ENCODE measurements at places on chromosomes 12 and 14.

DNA sequence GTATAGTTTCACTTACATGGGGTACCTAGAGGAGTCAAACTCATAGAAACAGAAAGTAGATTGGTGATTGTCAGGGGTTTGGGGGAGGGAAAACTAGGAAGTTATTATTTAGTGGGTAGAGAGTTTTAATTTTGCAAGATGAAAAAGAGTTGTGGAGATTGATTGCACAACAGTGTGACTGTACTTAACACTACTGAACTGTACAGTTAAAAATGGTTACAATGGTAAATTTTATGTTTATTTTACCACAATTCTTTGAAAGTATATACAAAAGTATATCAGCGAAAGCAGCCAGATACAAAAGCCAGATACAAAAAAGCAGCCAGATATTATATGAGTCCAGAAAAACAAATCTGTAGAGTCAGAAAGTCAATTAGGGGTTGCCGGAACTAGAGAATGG is 247.6 kb downstream of the IPO8 start:
- DNase-seq: no peak

DNA sequence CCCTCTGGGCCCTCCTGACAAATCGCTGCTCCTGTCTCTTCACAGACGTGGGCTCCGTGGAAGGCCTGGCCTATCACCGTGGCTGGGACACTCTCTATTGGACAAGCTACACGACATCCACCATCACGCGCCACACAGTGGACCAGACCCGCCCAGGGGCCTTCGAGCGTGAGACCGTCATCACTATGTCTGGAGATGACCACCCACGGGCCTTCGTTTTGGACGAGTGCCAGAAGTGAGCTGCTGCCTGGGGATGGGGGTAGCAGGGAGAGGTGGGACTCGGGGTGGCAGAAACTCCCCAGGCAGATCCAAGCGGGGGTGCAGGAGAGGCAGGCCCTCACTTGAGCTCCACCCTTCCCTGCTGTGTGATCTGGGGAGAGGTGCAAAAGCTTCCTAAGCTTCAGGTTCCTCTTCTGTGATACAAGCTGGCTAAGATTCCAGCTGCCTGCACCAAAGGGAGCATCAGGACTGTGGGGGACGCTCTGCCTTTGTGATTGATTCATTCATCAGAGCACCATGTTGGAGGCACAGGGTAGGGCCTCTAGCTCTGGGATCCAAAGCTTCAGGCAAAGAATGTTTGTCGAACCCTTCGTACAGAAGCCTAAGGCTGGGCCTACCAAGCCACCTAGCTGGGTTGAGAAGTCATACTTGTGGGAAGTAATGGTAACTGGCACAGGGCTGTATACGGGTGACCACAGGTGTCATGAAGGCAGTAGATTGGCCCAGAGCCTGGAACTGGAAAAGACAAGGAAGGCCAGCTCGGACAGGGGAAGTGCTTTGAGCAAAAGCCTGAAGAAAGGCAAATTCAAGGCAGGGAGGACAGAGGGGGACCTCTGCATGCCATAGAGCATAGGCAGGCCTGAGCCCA is 29.1 kb upstream of the NXPH4 start:
- no peak for DNase-seq

DNA sequence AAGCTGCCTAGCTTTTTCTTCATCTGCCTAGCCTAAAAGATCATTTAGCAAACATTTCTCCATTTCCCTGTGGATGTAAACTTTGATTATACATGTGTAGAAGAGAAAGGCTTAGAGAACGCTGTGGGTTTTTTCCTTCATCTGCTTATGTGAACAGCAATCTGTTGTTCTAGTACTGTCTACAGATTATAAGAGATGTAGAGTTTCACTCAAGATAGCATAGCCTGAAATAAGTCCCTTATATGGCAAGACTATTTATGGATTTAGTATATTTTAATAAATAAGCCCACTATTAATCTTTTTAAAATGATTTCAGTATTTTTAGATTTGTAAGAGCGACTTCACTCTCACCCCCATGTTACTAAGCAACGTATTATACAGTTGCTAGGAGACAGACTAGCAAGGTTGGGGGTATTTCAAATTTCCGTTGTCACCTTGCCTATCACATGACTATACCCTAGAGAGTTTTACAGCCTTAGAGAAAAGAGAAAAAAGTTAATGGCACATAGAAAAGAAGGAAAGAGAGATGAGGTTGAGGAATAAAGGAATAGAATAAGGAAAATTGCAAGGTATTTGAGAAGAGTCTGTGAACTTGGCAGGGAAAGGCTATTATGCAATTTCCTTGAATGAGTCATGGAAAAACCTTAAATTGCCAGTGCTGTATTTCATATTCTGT is 12.2 kb upstream of the TUBA1A start:
- DNase-seq: peak; percentile 94

DNA sequence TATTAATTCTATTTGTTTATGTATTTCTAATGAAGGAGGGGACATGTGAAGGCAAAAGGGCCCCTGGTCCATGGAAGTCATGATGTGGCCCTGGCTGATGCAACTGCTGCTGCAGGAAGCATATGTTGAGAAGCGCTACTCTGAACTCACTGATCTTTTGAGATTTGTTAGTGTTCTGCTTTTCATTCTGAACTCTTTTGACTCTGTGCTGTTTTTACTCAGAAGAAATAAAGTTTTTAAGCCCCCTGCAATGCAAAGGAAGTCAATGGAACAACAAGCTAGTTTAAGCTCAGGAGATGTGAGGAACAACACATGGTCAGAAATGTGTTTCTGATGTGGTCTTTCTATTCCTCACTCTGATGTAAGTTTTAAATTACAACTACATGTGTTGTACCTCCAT is 88.9 kb upstream of the BTG1 start:
- DNase-seq: no peak

- no peak for DNase-seq
Observed at GRCh38 chr12:38163442-38163801, 153.2 kb upstream of the ALG10B start.

GRCh38 chr12:113207613-113208040 is 13.6 kb upstream of the TPCN1 start:
- no peak for DNase-seq

- DNase-seq: no peak
Observed at GRCh38 chr14:72201645-72202044, 269.4 kb downstream of the RGS6 start.

GRCh38 chr12:122244565-122245371 is 18.9 kb upstream of the DIABLO start:
- DNase-seq: no peak

DNA sequence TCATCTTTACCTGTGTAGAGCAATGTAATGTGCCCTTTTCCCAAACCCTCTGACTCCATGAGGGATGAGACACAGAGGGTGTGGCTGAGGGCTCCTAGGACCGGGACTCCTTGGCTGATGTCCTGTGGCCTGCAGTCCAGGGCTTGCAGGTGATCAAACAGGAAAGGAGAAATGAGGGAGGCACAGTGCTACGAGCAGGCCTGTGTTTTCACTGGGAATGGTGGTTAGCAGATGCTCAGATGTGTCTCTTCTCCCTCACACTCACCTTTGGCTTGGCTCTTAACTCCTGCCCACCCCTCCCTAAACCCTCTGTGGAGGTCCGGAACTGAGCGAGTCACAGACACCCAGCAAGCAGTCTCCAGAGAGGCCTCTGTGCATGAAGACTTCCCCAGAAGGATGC is 254.4 kb downstream of the DAD1 start:
- no peak for DNase-seq

- DNase-seq: no peak
Observed at GRCh38 chr14:95142208-95142607, 15.1 kb downstream of the DICER1 start.

DNA sequence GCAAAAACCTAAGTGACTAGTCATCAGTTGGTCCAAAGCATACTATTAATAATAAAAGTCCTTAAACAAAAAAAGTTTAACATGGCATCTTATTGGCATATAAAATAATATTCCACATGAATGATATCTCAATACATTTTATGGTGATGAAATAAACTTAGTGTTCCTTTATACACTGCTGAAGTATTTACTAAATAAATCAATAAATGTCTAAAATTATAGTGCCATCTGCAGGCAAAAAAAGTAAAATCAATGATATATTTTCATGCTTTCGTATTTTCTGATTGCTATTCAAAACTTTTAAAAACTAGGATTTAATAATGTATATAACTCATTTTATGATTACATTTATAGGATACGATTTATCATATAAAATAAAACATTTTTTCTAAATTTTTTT is 30.5 kb downstream of the PUS7L start:
- peak; percentile 30 for DNase-seq

DNA sequence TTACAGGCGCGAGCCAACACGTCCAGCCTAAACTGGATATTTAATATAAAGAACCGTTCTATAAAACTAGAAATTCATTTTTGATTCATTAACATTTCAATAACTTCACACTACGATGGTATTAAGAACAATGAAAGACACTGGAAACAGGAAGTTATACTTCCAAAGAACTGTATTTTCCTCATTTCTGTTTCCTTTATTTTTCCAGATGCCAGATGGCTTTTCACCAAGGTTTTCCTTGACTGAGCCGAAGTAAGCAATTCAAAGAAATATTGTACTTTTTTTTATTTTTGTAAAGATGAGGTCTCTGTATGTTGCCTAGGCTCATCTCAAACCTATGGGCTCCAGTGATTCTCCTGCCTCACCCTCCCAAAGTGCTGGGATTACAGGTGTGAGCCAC is 28.2 kb downstream of the EEA1 start:
- DNase-seq: no peak

- no peak for DNase-seq
Observed at GRCh38 chr12:6074979-6075585, 49.4 kb downstream of the VWF start.

GRCh38 chr14:87133073-87133801 is 859.7 kb downstream of the GALC start:
- peak; percentile 41 for DNase-seq

GRCh38 chr14:44963044-44963528 is 1.1 kb downstream of the TOGARAM1 start:
- DNase-seq: no peak

GRCh38 chr12:119154435-119154818 is 24.3 kb upstream of the HSPB8 start:
- DNase-seq: no peak

- no peak for DNase-seq
Observed at GRCh38 chr12:104870797-104871196, 87.3 kb downstream of the SLC41A2 start.

- DNase-seq: no peak
Observed at GRCh38 chr12:50190859-50191258, 23.7 kb upstream of the CERS5 start.

- DNase-seq: peak; percentile 94
Observed at GRCh38 chr12:45415393-45415817, 199.5 kb downstream of the ANO6 start.

- DNase-seq: peak; percentile 93
Observed at GRCh38 chr14:70600382-70601157, at the start of gene MED6. Gene MED6 (minus strand): TSS chr14:70600655. CDS start chr14:70600637, 18 bp downstream.

GRCh38 chr12:125201090-125201489 is 135.9 kb downstream of the AACS start:
- DNase-seq: no peak

DNA sequence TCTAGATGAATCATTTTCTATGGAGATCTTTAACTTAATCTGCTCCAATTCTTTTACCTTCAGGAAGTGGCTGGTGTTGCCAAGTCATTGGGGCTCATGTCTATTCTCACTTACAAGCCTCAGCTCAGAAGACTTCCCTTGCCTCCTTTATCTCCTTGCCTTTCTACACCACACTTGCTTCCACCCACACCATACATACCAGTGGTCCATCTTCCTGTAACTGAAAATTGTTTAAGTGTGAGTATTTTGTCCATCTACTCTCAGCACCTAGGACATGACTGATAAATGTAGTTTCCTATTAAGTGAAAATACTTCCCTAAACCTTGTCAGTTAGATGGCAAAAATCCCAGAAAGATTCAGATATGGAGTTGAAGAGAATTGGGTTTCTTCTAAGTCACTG is 199.7 kb upstream of the CPNE8 start:
- DNase-seq: peak; percentile 7

DNA sequence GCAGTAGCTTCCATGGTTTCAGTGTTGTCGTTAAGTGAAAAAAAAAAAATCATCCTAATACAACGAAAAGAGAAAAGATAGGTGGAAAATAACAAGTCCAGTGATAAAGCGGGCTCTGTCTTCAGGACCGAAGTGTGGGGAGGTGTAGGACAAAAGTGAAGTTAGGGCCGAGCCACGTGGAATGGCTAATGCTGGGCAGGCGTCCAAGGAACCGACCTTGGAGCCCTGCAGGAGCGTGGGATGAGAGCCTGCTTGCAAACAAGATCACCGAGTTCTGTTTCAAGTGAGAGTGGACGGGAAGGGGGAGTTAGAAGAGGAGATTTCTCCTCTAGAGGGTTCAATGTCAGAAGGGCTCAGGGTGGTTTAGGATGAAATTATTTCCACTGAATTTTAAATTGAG is 22.2 kb downstream of the A2ML1 start:
- peak; percentile 55 for DNase-seq

- peak; percentile 3 for DNase-seq
Observed at GRCh38 chr12:46089414-46090162, 99.2 kb upstream of the SCAF11 start.

DNA sequence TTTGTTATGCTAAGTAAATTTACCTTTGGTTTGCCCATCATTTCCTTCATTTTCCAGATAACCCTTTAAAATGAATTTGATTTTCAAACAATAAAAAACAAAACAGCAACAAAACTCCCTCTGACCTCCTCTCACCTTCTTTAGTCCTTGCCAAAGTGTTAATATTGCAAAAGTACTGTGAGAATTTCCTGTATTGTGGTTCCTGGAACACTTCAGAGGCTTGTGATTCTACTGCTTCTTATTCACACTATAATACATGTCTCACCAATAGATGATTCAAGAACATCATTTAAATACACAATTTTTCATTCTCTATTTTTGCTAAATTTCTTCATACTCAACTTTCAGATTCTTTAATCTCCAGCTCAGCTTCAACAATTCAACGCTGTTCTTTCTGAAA is at the start of gene KLRD1:
TSS of gene KLRD1 (plus strand) at position 241 of the 400 bp plus-strand sequence. CDS start 208 bp downstream, outside the sequence.
- peak; percentile 24 for DNase-seq

GRCh38 chr12:102095677-102096263 is 24.1 kb downstream of the NUP37 start:
- peak; percentile 68 for DNase-seq

DNA sequence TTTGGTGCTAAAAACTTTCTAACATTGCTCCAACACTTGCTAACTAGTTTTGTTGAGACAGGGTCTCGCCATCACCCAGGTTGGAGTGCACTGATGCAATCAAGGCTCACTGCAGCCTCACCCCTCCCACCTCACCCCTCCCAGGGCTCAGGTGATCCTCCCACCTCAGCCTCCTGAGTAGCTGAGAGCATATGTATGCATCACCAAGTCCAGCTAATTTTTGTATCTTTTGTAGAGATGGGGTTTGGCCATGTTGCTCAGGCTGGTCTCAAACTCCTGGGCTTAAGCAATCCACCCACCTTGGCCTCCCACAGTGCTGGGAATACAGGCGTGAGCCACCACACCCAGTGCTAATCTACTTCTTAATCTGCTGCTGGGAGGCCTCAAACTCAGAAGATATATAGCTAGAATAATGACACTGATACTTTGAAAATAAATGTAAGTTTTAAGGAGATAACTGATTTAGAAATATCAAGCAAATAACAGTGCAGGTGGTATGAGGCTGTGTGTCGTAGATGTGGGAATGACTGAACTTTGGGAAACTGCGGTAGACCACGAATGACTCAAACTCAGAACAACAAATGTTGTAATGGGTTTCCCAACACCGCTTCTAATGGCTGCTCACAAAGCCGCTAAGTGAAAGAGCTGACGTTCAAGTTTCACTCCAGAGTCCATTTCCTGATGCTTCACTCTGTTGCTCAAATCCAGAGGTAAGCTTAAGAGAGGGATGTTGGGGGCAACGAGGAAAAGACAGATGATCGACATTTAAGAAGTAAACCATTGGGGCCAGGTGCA is 10.0 kb downstream of the TMCC3 start:
- peak; percentile 62 for DNase-seq

GRCh38 chr12:115504306-115505290 is 772.9 kb downstream of the MED13L start:
- DNase-seq: no peak
